CD4-positive, alpha-beta T cell treated with Interleukin-4 for 1 hour (primary cell): ENCODE measurements at places on chromosomes 12 and 14.
A peak's percentile ranks its signal among the peaks of the same experiment; 100 is the strongest.

- no peak for DNase-seq
These were observed 4.0 kb upstream of the NUAK1 start for GRCh38 chr12:106142591-106143261.

DNA sequence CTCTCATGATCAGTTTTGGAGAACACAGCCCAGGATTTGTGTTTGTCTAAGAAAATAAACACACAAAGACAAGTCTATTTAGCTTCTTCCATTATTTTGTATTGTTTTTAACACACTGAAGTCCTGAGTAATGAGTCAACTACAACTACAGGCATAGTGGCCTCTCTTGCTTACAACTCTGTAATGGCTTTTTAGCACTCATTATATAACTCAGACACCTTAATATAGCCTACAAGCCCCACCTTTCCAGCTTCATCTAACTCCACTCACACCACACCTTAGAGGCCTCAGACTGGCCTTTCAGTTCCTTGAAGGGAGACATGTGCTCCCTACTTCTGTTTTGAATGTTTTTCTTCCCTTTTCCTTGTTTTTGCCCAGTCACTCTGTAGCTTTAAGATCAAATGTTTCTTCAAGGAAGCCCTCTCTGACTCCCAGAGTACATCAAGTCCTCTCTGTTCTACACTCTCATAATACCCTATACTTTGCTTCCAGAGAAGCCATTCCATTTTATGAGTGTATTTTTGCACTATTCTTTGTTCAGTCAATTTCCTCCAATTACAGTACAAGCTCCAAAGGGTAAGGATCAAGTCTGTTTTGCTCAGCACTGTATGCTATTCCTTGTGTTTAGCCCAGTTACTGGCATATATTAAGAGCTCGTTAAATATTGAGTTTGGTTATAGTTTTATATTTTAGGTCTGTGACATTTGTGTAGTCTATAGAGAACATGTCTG is 233.6 kb upstream of the ARHGAP5 start:
- no peak for DNase-seq

GRCh38 chr12:96327346-96327745 is 72.9 kb downstream of the CDK17 start:
- DNase-seq: no peak

- DNase-seq: no peak
These were observed 1.0 kb upstream of the VRTN start for GRCh38 chr14:74347097-74347794.

DNA sequence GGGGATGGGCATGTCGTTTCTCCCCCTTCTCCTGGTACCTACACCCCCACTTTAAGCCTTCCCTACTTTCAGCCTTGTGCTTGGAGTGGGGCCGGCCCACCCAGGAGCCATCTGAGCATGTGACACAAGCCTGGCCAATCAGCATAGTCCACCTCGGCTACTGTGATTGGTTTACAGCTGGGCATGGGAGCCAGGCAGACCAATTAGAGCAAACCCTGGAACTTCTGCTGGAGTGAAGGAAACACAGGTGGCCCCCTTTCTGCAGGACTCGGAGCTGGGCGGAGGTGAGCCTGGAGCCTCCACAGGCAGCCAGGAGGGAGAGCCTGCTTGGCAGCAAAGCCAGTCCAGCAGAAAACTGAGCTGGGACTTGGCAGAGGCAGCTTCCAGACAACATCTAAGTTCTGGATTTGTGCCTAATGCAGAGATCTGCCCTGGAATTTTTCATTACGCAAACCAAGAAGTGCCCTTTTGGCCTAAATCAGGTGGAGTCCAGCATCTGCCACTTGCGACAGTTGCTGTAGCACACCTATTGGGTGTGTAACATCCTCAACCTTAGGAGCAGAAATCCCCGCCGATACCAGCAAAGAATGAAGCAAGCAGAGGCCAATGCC is 59.5 kb downstream of the SCARB1 start:
- DNase-seq: no peak

GRCh38 chr14:78363008-78363407 is 192.8 kb downstream of the NRXN3 start:
- DNase-seq: no peak

DNA sequence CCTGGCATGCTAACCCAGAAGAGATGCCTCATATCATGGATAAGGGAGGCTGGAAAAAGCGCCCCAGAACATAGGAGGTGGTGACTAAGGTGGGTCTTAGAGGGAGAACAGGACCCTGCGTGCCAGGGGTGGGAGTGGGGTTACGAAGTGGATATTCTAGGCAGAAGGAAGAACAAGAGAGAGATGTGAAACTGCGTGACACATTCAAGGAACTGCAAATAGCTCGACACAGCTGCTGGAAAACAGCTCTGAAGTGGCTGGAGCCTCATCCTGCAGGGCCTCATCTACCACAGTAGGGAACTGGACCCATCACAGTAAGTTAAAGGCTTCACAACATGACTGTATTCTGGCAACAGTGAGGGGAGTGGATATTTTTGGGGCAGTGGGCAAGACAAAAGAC is 61.1 kb downstream of the RNF34 start:
- no peak for DNase-seq

- no peak for DNase-seq
These were observed 182.7 kb downstream of the TMX1 start for GRCh38 chr14:51422704-51423103.

DNA sequence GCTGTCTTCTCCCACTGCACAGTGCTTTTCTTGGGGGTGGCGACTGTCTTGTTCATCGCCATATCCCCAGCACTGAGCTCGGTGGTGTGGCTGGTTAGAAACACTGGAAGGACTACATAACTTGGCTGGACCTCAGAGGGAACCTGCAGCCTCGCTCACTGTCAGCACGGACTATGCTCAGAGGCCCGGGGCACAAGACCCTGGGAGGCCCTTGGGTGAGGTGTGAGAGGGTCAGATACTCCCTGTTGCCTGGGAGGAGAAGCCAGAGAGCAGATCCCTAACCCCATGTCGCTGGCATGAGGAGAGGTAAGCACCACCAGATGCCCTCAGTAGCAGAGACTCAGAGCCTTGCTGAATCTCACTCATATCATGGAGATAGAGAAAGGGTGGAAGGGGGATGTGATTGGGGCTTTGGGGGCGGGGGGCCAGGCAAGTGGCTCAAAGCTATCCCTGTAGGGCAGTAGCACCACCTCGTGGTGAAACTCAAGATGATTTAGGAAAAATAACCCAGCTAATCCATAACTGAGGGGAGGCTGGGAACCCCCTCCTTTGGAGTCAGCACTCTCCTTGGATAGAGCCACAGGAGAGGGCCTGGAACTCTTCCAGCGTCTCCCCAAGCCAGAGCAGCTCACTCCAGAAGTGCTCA is 18.7 kb upstream of the HDAC7 start:
- DNase-seq: peak; percentile 42

GRCh38 chr12:127500512-127501035 is 766.4 kb upstream of the TMEM132C start:
- no peak for DNase-seq

DNA sequence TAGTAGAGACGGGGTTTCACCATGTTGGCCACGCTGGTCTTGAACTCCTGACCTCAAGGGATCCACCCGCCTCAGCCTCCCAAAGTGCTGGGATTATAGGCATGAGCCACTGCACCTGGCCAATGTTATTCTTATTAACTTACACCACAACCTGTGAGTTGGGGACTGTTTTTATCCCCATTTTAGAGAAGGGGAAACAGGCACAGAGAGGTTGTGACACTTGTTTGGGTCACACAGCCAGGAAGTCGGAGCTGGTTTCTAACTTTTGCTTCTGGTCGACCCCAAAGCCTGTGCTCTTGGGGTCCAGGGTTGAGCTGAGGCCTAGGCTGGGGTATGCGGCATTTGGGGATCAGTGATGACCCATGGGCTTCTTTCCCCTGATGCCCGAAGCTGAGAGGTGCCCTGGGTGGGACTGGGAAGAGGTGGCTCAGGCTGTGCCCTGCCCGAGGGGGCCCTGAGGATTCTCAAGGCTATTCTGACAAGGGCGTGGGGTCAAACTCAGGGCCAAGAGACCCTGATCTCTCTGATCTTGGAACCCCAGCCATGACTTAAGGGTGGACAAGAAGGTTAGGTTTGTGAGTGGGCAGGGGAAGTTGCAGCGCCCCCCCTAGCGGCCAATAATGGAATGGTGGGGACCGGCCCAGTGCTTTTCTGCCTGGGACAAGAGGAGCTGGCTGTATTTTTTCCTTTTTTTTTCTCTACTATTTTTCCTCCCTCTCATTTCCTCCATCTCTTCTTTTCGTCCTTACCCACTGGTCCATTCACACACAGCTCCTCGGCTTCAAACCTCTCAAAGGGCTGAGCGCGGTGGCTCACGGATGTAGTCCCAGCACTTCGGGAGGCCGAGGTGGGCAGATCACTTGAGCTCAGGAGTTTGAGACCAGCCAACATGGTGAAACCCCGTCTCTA is 3.0 kb downstream of the SDSL start:
- peak; percentile 55 for DNase-seq

GRCh38 chr12:69996241-69996640 is 171.2 kb downstream of the MYRFL start:
- DNase-seq: no peak

- no peak for DNase-seq
These were observed 59.6 kb downstream of the PRKCH start for GRCh38 chr14:61380984-61381383.

GRCh38 chr12:127230843-127231260 is 1036.1 kb upstream of the TMEM132C start:
- no peak for DNase-seq

DNA sequence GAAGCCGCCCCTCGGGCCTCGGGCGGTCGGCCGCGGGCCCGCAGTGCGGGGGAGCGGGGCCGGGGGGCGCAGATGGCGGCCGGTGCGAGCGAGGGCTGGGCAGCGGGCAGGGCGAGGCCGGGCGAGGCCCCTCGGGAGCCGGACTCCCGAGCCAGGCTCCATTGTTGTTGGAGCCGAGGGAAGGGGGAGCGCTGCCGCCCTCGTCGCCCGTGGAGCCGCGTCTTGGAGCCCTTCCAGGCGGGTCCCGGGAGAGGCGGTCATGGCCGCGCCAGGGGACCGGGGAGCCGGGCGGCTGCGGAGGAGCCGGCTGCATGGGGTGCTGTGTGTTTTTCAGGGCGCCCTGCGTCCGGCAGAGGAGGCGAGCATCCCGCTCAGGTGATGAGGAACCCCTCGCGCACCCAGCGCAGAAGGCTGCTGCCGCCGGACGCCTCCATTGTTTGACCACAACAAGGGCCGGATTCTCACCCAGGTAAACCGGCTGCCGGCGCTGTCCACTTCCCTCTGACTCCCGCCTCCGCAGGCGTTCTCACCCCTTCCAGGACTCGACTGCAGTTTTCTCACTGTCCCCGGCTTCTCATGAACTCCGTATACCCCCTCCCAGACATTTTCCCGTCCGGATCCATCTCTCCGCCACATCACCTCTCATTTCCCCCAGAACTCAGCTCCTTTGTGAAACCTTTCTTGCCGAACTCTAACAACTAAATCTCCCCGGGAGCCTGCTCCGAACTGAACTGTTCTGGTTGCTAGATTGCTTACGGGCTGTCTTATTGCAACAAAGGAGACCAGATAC is 732 bp downstream of the ZNF664 start:
- DNase-seq: peak; percentile 16

- no peak for DNase-seq
These were observed 254.3 kb downstream of the MSRB3 start for GRCh38 chr12:65532764-65533163.

DNA sequence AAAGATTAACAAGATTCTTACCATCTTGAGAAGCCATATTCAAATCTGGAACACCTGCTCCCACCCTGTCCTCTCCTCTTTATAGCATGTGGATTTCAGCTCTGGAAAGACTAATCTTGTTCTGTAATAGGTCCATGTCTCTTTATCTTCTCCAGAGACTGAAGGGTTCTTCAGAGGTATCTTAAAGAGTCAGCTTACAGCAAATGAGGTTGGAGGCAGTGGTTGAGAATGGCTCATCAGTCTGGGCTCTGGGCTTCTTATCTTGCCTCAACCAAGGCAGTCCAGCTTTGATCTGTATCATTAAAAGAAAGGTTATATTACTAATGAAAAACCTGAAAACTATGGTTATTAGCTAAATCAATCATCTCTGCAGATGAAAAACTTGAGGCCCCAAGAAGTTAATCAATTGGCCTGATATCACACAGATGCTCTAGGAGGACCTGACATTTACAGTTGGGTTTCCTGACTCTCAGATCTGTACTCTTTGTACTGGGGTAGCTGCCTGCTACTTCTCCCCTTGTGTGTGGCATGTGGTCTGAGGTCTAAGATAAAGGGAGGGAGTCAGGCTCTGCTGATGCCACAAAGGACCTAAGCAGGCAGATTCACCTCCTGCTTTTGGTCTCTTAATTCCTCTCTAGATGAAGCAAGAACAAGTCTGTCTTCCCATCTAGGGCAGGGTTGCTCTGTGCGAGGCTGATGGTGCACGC is 1.7 kb upstream of the AKAP6 start:
- no peak for DNase-seq

DNA sequence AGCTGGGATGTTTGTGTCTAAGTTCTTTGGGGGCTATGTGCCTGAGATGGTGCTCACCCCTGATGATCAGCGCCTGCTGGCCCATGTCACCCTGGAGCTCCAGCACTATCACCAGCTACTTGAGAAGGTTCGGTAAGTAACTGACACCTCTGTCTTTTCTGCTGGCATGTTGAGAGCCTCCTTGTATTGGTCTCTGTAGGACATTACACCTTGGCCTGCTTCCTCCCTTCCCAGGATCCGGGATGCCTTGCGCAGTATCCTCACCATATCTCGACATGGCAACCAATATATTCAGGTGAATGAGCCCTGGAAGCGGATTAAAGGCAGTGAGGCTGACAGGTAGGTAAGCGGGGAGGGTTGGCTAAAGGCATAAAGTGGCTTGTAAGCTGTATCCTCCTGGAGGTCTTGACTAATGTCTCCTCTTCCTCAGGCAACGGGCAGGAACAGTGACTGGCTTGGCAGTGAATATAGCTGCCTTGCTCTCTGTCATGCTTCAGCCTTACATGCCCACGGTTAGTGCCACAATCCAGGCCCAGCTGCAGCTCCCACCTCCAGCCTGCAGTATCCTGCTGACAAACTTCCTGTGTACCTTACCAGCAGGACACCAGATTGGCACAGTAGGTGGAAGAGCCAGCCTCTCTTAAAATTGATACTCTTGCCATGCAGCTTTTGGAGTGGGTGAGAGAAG is 5.5 kb downstream of the DDIT3 start:
- DNase-seq: no peak

GRCh38 chr12:100986595-100987547 is 192.3 kb downstream of the ANO4 start:
- no peak for DNase-seq

GRCh38 chr14:26841920-26842741 is 244.3 kb upstream of the NOVA1 start:
- no peak for DNase-seq

- DNase-seq: peak; percentile 28
These were observed 205.1 kb downstream of the PTPRO start for GRCh38 chr12:15527201-15528080.

DNA sequence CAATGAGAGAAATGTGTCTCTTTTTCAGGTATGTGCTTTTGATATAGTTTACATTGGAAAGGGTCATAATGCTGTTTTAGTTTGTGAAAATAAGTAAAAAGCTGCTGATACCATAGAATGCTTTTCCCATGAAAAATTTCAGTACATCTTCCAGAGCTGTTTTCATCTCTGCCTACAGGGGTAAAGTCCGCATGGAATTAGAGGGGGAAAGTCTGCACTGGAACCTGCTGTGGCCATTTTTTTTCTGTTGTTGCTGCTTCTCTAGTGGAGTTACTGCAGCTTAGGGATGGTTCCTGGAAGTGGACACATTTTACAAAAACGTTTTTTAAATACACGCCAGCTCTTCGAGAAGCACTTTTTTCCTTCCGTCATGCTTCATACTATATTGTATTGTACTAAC is 81.3 kb downstream of the VEZT start:
- no peak for DNase-seq

- peak; percentile 48 for DNase-seq
These were observed 637 bp downstream of the PTMS start for GRCh38 chr12:6766651-6767349.
